ENCODE measurements at places on chromosomes 2 and 18. TPM values are rescaled to one million over a fixed set of nuclear protein-coding genes. Genes with fewer than 3 reads are reported as not detected.

DNA sequence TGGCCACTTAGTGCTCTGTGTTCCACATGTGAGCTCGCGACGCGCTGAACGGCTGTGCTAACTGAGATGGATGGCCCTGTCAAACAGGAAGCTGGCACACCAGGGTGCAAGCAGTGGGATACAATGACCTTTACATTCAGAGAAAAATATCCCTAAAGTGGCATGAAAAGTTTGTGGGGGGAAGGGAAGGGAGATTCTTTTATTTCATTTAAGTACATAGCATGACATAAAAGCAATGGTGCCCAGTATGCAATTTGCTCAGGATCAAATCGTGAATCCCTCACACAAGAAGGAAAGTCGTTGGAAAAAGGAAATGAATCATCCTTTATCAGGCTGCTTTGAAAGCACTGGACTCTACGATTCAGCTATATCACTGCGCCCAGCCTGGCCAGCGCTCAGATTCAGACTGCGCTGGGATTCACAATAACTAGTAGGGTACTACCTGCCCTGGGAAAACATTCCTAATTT lies 26.0 kb downstream of the SATB2 start:
- no peak for DNase-seq

GRCh38 chr2:167049659-167050058 lies 161.4 kb downstream of the XIRP2 start:
- DNase-seq = no peak

DNA sequence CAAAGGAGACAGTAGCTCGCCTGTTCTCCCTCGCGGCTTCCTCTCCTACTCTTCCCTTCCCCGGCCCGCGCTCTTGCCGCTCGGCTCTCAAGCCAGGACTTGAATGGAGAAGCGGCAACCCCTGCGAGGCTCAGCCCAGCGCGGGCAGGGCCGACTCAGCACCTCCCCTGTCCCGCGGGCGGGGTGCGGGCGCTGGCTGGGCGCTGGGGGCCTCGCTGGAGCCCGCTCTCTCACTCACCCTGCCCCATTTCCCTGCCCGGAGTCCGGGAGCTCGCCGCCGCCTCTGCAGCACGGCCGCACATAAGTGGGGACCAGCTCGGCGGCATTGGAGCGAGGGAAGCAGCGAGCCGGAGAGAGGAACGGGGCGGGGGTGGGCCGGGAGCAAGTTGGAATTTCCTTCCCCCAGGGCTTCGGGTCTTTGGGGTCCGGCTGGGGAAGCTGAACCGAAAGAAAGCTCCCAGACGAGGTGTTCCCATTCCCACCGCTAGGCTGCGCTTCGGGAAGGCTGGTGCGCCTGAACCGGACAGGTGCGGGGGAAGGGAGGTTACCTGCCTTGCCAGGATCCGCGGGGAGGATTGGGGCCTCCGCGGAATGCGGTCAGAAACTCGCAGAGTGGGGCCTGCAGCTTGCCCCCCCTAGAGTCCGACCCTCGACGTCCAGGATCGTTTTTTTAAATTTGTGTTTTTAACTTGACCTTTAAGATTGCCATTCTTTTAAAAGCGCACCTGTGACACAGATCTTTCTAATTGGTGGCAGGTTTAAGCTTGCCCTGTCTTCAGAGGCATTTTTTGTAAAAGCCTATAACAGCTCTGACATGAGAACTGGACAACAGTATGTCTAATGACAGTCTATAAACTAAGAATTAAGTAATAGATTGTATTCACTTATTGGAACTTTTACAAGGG lies at the start of gene COBLL1:
TSS of gene COBLL1 (minus strand) at position 105 of the 905 bp plus-strand sequence. CDS start 627 bp downstream, outside the sequence.
- no peak for DNase-seq

GRCh38 chr2:154740361-154740760 lies 41.9 kb downstream of the KCNJ3 start:
- no peak for DNase-seq

- peak; percentile 13 for DNase-seq
Measured at GRCh38 chr2:231037731-231038482, 584 bp downstream of the C2orf72 start.

GRCh38 chr2:7593360-7593759 lies 676.1 kb downstream of the RNF144A start:
- DNase-seq = no peak

The RAB27B gene
- 23.0 TPM for total RNA-seq

- no peak for DNase-seq
Measured at GRCh38 chr18:31490833-31491232, 7.1 kb upstream of the DSG2 start.

DNA sequence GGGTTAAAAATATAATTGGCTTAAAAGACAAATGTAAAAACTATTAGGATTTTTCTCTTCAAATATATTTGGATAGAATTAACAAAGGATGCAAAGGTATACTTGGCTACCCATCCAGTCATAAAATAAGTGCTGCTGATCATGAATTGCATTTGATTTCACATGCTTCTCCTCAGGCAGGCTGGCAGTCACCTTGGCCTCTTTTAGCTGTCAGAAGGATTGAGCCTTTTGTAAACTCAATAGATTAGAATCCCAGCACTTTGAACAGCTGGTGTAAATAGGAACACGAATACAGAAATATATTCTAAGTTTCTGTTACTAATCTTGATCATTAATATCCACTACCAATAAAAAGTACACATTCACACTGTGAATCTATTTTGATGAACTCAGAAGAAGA lies 169.4 kb upstream of the UNC80 start:
- no peak for DNase-seq

- no peak for DNase-seq
Measured at GRCh38 chr2:105409717-105410116, 10.9 kb upstream of the FHL2 start.

GRCh38 chr18:24918257-24918656 lies 433.7 kb downstream of the ZNF521 start:
- no peak for DNase-seq
